ENCODE measurements at places on chromosomes 16 and 17.
A peak's percentile ranks its signal among the peaks of the same experiment; 100 is the strongest.

DNA sequence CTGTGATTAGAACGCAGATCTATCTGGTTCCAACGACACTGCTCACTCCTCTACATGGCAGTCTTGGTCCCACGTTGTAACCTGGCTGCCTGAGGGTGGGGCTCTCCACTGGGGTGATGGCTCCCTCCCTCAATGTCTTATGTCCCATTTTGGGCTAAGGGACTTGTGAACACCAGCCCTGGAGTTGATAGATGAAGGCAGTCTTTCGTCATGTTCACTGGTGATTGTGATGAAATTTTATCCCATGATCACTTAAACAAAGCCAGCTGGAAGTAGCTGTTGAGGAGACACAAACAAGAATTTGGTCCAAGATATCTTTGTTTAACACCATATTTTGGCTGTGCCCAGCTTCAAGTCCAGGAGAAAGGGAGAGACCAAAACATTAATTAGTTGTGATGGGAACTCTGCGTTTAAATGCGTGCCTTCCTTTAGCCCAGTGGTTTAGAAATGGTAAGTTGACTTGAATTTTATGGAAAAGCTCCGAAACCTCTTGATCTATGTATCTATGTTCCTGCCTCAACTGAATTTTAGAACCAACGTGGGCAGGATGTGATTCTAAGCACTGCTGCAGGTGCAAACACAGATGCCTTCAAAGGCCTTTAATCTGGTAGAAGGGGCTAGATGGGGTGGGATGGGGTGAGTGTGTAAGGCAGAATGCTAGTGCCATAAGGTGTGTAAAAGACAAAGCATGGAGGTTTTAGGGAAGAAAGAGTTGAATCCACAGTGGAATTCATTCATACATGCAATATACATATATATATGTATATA is 186.8 kb upstream of the IRX3 start:
- DNase-seq = no peak

GRCh38 chr16:80113873-80114574 is 426.8 kb upstream of the DYNLRB2 start:
- DNase-seq = no peak

DNA sequence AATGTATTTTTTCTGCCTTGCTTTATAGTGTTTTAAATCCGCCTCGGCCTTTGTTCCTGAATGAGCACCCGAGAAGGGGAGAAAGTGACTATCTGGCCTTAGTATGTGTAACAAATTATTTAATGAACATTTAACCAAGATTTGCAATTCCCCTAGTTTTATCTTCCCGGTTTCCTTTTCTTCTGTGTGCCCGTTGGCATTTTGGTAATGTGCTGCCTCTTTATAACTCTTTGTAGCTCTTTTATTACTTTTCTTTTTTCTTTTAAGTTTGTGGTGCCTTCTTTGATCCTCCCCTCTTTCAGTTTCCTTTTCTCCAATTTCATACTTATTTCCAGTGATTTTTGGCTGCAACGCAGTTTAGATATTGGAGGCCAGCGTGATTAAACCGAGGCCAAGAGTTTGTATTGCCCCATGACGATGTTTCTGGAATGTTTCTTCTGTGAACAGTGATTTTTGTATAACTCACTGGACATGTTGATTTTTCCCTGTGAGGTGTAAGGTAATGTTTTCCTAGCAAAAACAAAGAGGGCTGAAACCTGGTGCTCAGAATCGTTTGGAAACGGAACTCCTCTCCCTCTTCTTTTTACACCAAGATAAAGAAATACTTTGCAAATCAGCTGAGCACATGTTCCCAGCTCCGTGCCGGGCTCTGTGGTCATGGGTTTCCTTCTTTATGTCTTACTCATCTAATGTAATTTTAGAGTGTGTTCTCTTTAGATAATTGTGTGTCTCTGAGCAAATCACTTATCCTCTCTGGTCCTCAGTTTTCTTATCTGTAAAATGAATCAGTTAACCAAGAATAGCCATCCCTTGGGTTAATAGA is 344.3 kb downstream of the WWOX start:
- no peak for DNase-seq

GRCh38 chr17:55762086-55762858 is 11.4 kb downstream of the PCTP start:
- DNase-seq = no peak

DNA sequence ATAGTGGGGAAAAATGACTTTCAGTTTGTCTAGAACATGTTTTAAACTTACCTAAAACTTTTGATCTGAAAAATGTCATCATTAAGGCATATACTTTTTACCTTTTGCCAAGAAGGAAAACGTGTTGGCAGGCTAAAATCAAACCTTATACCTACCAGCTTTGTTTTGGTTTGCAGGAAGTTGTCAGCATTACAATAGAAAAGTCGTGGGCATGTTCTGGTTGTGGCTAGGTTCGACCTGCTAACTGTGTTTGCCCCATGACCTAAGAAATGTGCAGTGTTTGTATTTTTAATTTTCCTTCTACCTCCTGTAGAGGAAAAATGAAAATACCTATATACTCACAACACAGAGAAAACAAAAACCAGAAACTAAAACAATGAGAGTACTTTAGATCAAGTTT is 13.0 kb downstream of the SKAP1 start:
- no peak for DNase-seq

- no peak for DNase-seq
Measured at GRCh38 chr17:50137042-50137441, 7.1 kb upstream of the SAMD14 start.

- no peak for DNase-seq
Measured at GRCh38 chr16:12802048-12802447, 1.6 kb downstream of the CPPED1 start.

- DNase-seq = no peak
Measured at GRCh38 chr17:68568581-68568980, 32.6 kb downstream of the FAM20A start.

GRCh38 chr16:47553853-47554564 is 92.9 kb downstream of the PHKB start:
- no peak for DNase-seq

DNA sequence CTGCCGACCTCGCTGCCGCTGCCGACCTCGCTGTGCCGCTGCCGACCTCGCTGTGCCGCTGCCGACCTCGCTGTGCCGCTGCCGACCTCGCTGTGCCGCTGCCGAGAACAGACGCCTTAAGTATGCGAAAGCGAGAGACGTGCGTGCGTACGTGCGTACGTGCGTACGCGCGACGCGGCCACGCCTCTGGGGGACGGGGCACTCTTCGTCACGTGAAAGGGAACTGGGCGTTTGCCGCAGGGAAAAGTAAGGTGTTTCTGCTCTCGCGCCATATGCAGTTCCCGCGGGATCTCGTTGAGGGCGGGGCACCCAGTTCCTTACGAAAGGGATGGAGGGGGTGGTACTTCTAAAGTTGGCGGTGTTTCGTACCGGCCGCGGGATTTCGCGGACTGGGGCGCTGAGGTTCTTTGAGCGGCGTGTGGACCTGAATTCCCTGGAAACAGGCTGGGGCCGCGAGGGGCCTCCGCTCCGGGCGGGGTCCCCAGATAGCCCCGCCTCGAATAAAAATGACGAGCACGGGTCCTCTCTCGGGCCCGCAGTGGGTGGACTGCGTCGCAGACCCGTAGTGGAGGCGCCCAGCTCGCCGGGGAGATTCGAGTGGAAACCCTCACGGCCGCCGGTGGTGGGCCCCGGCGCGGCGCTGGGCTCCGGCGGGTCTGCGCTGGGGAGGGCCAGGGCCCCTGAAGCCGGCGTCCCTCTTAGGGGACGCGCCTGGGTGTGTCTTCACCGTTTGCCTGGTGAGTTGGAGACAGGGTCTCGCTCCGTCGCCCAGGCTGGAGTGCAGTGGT is at the start of gene EIF4A3:
TSS of gene EIF4A3 (minus strand) at position 94 of the 788 bp plus-strand sequence. CDS start 167 bp downstream, outside the sequence.
- DNase-seq = peak; percentile 98

GRCh38 chr16:51577621-51578303 is 426.7 kb upstream of the SALL1 start:
- DNase-seq = no peak

DNA sequence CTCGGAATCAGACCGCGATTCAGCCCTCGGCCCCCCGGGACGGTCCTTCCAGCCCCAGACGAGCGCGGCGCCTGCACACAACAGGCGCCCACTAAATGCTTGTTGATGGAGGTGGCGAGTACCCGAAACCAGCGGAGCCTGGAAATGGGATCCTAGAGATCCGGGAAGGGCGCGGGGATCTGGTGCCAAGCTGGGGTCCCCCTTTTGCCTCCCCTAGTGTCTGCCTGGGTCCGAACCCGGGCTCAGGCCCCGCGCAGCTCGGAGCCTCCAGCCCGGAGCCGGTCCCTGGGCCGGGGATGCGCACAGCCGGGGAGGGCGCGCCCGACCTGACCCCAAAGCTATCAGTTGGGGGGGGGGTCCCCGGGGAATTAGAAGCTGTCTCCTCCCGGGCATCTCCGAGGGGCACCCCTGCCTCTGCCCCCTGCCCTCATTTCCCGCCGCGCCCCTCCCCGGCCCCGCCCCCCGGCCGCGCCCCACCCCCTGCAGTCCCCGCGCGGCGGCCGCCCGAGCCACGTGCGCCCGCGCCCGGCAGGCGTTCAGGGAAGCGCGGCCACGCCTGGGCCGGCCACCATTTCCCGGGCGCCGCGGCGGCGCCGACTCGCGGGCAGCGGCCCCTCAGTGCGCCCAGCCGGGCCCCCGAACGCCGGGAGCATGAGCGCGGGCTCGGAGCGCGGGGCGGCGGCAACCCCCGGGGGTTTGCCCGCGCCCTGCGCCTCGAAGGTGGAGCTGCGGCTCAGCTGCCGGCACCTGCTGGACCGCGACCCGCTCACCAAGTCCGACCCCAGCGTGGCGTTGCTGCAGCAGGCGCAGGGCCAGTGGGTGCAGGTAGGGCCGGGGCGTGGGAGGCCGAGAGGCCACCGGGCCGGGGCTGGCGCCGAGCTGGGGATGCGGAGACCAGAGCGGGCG is at the start of gene CPNE7:
TSS of gene CPNE7 (plus strand) at position 512 of the 906 bp plus-strand sequence. CDS start at position 652, 140 bp downstream.
- no peak for DNase-seq

GRCh38 chr17:65925606-65926307 is 266.2 kb downstream of the CEP112 start:
- DNase-seq = no peak

DNA sequence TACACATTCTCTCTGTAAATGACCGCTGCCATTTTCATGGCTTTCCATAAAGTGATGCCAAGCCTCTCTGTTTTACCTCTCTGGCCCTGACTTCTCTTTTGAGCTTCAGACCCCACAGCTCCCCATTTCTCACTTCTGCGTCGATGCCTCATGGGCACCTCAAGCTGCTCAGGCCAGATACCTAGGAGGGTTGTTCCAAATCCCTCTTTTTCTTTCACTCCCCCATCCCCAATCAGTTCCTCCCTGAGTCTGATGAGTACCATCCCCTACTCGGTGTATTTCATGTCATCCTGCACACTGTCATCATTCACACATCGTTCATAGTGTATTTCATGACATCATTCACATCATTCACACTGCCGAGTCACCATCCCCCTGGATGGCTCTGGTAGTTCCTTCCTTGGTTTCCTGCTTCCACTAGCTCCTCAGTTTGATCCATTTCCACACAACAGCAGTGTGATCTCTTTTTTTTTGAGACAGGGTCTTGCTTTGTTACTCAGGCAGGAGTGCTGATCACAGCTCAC is 43.1 kb downstream of the NTN1 start:
- no peak for DNase-seq

- peak; percentile 80 for DNase-seq
Measured at GRCh38 chr17:44599298-44600175, 42.3 kb downstream of the FZD2 start.

DNA sequence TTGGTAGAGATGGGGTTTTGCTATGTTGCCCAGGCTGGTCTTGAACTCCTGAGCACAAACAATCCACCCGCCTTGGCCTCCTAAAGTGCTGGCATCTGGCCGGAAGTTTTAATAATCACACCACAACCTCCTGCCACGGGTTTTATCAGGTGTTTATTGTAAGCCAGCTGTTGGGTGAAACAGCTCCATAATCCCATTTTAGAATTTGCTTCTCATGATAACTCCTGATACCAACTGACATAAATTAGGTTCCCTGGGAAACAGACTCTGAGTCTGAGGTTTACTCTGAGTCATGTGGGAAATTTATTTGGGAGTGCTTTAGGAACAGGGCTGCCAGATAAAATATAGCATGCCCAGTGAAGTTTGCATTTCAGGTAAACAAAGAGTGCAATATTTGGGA is 122.6 kb upstream of the MED13 start:
- DNase-seq = no peak

GRCh38 chr16:9256196-9256595 is 164.8 kb downstream of the HAPSTR1 start:
- no peak for DNase-seq

- no peak for DNase-seq
Measured at GRCh38 chr16:71843572-71843971, 2.2 kb upstream of the ATXN1L start.

DNA sequence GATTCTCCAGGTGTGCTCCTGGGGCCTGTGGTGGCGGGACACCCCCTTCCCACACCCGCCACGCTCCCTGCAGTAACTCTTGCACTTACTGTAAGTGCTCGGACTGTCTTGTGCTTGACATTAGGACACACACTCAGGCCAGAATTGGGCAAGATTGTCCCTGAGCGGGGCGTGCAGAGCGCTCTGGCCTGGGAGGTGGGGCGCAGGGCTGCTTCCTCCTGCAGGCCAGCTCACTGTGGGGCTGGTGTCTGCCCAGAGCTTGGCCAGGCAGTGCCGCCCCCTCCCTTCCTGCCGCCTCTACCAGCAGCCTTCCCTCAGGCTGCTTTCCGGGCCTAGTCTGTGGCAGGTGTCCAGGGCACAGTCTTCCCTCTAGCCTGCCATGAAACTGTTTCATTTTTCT is 6.1 kb upstream of the ATP6V0C start:
- DNase-seq = peak; percentile 65

DNA sequence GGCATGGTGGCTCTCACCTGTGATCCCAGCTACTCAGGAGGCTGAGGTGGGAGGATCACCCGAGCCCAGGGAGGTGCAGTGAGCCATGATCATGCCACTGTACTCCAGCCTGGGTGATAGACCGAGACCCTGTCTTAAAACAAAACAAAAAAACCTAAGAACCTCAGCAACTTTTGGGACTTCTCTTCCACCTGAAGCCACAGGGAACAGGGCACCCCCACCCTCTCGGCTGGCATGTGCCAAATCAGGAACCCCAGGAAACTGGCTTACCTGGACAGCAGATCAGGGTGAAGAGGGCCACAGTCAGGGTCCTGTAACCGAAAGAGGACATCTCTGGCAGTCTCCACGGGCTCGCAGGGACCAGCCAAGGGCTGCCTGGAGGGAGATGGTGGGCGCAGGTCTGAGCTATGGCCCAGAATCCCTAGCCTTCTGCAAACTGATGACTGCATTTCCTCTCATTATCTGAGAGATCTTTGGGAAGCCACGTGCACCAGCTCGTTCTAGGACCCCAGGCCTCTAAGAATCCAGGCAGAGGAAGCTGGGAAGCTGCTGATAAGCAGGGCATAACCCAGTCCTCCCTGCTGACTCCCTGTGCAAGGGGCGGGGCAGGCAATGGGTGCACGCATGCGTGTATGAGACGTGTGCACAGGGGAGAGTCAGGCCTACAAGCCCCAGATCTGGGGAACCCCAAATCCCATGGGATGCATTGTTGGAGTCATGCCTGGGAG is 8.4 kb downstream of the PRR29 start:
- DNase-seq = peak; percentile 49

- DNase-seq = no peak
Measured at GRCh38 chr16:89090669-89091426, 2.8 kb upstream of the ACSF3 start.

GRCh38 chr16:12898551-12898950 is 2.8 kb upstream of the SHISA9 start:
- no peak for DNase-seq

All from tibial artery (tissue), 4 donors.